Effector memory CD8-positive, alpha-beta T cell (primary cell): ENCODE measurements at places on chromosomes 11 and 22.

DNA sequence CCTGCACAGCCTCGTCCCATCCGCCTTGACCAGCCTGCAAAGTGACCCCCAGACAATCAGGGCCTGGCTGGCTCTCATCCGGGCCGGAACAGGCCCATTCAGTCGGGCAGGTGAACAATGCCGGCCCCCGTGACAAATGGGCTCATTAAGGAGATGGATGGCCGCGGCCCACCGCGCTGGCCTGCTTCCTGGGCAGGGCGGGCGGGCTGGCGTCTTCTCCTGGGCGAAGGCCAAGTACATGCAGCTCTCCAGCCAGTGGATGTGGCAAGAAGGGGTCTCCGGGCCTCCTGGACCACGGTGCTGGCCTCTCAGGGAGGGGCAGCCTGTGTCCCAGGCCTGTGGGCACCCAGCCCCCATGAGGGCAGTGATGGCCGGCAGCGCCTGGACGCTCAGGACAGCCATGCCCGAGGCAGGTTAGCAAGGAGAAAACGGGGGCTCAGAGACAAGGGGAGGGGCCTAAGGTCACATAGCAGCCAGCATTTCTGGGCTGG lies 1022.8 kb downstream of the BRD1 start:
- no peak overlapping the region for H3K4me3 ChIP-seq
- no peak overlapping the region for H3K27ac ChIP-seq
- H3K27me3 ChIP-seq: peaks cover 14% of the 10 kb centered on the region
- H3K4me1 ChIP-seq: no peaks in the 10 kb centered on the region

GRCh38 chr11:14079797-14080196 lies 117.3 kb downstream of the SPON1 start:
- no peak for DNase-seq
- H3K27ac ChIP-seq: no peak overlapping the region
- H3K27me3 ChIP-seq: peaks cover 15% of the 10 kb centered on the region
- H3K4me1 ChIP-seq: peaks cover 9% of the 10 kb centered on the region
- no peak overlapping the region for H3K4me3 ChIP-seq
- H3K36me3 ChIP-seq: peaks cover 15% of the 10 kb centered on the region

DNA sequence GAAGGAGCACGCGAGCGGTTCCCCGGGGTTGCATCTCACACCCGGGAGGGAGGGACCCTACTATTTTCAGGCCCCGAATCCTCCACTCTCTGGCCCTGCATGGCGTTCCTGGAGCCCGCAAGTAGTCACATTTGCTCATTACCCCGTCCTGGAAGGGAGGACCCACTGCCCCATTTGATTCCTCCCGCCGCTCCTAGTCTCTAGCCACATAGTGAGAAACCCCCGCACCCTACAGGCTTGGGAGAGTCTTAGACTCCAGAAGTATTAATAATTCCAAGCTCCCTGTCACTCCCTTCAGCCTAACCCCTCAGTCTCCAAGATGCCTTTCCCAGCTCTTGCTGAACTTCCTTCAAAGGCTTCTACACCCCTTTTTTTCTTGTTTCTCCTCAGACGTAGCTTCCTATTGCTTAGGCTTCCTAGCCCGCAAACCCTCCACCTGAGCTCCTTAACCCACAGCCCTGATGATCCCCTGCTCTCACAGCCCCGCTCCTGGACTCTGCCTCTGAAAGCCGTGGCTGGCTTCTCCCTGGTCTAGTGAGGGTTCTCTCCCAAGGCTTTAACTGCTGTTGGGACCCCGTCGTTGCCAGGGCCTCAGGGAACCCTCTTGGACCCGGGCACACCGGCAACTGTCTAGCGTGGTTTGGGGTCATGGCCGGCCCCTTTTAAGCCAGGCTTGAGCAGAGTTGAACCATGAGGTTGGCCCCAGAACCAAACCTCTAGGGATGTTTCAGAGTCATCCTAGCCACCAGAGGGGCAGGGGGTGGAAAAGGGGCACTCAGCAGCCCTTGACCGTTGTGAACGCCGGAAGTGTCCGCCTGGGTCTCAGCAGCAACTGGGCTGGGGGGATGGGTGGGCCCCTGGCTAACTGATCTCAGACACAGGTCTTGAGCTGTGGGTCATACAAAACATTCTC lies 862 bp downstream of the GGA1 start:
- peak overlapping the region; percentile 90 for H3K4me3 ChIP-seq
- peak overlapping the region; percentile 96 for H3K27ac ChIP-seq
- H3K27me3 ChIP-seq: no peaks in the 10 kb centered on the region
- peaks cover 28% of the 10 kb centered on the region for H3K36me3 ChIP-seq

DNA sequence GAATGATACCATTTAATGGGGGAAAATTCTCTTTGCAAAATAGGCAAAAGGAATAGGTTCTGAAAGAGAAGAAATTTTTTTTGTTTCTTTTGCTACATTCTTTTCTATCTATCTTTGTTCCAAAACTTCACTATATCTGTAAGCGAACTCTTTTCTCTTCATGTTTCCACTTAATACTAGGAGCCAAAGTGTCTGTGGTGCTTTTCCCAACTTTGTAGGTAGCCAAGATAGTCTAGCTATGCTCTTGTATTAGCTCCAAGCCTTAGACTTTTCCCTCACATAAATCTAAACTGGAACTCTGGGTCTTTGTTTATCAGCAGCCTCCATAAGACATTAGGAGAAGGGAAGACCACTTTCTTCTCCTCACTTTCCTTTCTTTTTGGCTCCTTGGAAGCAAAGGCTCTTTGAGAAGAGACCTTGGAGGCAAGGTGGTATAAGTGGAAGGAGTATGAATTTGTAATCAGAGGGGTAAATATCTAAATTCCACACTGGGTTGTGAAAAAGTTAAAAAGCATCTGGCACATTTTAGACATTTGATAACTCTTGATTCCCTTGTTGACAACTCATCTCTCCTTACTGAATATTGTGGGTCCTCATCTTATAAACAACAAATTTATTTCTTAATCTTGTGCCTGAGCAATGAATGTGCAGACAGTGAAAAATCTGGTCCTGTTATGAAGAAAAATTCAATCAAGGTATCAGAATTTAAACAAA lies 130.0 kb downstream of the EHF start:
- peaks cover 41% of the 10 kb centered on the region for H3K27me3 ChIP-seq
- no peaks in the 10 kb centered on the region for H3K4me1 ChIP-seq
- H3K4me3 ChIP-seq: no peak overlapping the region
- no peak for DNase-seq

DNA sequence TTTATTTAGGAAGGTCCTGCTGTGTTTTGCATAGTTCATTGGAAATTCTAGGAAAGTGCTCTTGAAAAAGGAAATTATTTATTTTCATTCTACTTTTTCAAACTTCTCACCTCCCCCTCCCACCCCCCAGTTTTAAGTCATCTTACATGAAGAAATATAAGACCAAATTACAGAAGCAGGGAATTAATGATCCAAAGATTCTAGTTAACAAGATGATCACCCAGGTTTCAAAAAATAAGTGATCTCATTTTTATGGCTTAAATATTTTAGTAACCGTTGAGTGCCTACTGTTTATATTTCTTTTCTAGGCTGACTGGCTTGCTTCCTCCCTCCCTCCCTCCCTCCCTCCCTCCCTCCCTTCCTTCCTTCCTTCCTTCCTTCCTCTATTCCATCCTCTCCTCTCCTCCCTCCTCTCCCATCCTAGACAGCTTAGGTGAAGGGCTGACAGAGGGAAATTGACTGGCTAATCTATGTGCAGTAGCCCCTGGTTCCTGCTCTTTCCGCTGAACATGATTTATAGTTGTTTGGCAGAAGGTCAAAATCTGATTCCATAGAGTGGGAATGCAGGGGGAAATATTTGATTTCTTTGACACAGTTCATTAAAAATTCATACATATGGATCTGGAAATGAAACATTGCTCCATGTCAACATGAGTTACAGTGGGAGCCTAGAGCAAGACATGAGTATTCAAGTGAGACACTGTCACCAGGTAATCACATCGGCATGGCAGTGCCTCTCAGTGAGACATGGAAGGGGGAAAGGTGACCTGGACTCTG lies 123.4 kb downstream of the COMMD9 start:
- no peaks in the 10 kb centered on the region for H3K4me1 ChIP-seq
- H3K27me3 ChIP-seq: peaks cover 6% of the 10 kb centered on the region
- H3K27ac ChIP-seq: no peak overlapping the region
- no peaks in the 10 kb centered on the region for H3K36me3 ChIP-seq

DNA sequence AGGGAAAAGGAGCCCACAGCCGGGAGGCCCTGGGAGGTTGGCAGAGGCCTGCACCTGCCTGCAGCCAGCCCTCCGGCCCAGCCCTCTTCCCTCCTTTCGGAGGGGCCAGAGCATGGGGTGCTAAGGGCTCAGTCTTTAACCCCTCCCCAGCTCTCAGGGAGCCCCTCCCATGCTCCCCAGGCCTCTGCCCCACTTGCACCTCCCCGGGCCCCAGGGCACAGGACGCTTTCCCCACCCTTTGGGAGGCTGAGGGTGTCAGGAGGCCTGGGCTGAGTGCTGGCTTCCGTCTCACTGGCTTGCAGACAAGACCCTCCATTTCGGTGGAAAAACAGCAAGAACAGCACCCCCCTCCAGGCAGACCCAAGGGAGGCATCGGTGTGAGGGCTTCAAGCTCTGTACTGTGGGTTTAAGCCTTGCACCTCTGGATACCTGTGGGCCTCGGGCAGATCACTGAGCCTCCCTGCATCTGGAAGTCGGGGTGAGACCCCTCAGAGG lies 7.3 kb downstream of the ASCL2 start:
- H3K4me3 ChIP-seq: no peak overlapping the region
- H3K4me1 ChIP-seq: peaks cover 29% of the 10 kb centered on the region
- H3K27ac ChIP-seq: peak overlapping the region; percentile 26
- peaks cover 7% of the 10 kb centered on the region for H3K36me3 ChIP-seq

DNA sequence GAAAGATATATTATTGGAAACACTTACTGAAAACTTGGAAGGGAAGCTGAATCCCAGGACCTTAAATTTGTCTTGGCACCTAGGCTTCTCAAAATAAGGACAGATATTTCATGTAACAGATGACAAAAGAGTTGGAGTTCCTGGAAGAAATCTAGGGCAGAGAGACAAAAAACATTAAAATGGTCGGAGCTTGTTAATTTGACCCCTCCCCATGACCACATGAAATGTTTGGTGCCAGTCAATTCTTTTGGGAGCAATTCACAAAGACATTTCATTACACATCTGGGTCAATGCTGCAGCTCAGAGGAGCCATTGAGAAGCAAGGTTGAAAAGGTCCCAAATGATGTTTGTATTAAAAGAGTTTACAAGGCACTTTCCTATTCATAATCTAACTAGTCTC lies 162.0 kb upstream of the GUCY1A2 start:
- H3K27me3 ChIP-seq: no peaks in the 10 kb centered on the region
- H3K4me3 ChIP-seq: no peak overlapping the region
- H3K36me3 ChIP-seq: no peaks in the 10 kb centered on the region
- no peak overlapping the region for H3K27ac ChIP-seq
- H3K4me1 ChIP-seq: no peaks in the 10 kb centered on the region

DNA sequence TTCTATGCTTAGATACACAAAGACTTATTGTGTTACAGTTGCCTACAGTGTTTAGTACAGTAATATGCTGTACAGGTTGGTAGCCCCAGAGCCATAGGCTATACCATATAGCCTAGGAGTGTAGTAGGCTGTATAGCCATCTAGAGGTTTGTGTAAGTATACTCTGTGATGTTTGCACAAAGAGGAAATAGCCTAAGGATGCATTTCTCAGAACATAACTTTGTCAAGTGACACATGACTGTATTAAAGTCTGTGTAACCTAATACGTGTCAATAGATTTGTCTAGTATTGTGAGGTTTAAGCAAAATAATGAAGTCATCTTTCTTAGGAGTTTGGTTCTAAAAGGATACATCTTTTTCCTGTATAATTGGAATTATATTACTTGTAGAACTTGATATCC lies 5.5 kb downstream of the ZC3H12C start:
- H3K36me3 ChIP-seq: no peaks in the 10 kb centered on the region
- no peak for DNase-seq
- H3K4me1 ChIP-seq: peaks cover 2% of the 10 kb centered on the region
- peaks cover 32% of the 10 kb centered on the region for H3K27me3 ChIP-seq
- no peak overlapping the region for H3K4me3 ChIP-seq
- no peak overlapping the region for H3K27ac ChIP-seq

DNA sequence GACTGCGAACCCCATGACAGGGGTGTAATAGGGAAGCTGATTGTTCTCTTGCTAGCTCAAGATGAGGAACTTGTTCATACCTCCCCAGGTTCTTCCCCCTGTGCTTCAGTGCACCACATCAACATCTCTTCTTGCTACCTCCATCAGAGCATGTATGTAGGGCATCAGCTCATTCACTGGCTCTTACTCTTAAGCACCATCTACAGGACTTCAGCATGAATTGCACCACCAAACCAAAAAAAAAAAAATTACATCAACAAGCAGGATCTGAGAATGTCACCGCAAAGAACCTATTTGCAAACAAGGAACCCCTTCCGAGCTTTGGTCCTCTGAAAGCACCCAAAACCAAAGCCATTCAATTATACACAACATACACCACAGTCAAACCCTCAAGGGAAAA lies 2226.5 kb upstream of the RAG2 start:
- no peaks in the 10 kb centered on the region for H3K36me3 ChIP-seq
- no peak overlapping the region for H3K4me3 ChIP-seq
- no peak for DNase-seq
- no peaks in the 10 kb centered on the region for H3K4me1 ChIP-seq
- no peaks in the 10 kb centered on the region for H3K27me3 ChIP-seq

GRCh38 chr11:1921574-1922141 lies 2.2 kb downstream of the TNNT3 start:
- no peak overlapping the region for H3K27ac ChIP-seq
- peaks cover 13% of the 10 kb centered on the region for H3K27me3 ChIP-seq
- no peak overlapping the region for H3K4me3 ChIP-seq
- H3K4me1 ChIP-seq: peaks cover 10% of the 10 kb centered on the region
- DNase-seq: no peak
- peaks cover 6% of the 10 kb centered on the region for H3K36me3 ChIP-seq

- peaks cover 10% of the 10 kb centered on the region for H3K4me1 ChIP-seq
- H3K27me3 ChIP-seq: peaks cover 65% of the 10 kb centered on the region
- peak overlapping the region; percentile 80 for H3K27ac ChIP-seq
- DNase-seq: peak; percentile 61
Measured at GRCh38 chr11:64449381-64450167, 90.6 kb downstream of the RPS6KA4 start.

- H3K4me3 ChIP-seq: no peak overlapping the region
- H3K27ac ChIP-seq: no peak overlapping the region
- no peak for DNase-seq
- peaks cover 11% of the 10 kb centered on the region for H3K4me1 ChIP-seq
- H3K36me3 ChIP-seq: peaks cover 11% of the 10 kb centered on the region
Measured at GRCh38 chr22:17633217-17633997, 4.9 kb upstream of the ATP6V1E1 start.

DNA sequence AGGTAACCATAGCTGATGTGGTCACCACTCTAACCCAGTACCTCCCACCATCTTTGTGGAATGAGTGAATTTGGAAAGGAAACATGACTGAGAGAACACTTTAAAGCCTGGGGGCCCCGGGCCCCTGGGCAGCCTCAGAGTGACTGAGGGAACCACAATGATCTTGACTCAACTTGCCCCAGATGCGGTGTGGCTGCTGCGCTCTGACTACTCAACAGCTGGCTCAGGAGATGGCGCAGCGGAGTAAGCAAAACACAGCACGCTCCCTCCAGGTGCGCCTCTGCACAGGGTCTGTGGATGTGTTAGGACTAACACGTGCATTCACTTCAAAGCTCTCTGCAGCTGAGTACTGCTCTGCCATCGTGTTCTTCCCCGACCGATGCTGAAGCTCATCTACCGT lies 5.9 kb downstream of the RNF215 start:
- H3K27ac ChIP-seq: no peak overlapping the region
- DNase-seq: no peak
- H3K27me3 ChIP-seq: no peaks in the 10 kb centered on the region
- no peak overlapping the region for H3K4me3 ChIP-seq
- no peaks in the 10 kb centered on the region for H3K36me3 ChIP-seq

- no peak overlapping the region for H3K4me3 ChIP-seq
- DNase-seq: no peak
- peaks cover 36% of the 10 kb centered on the region for H3K27me3 ChIP-seq
Measured at GRCh38 chr11:35845860-35846259, 98.0 kb upstream of the LDLRAD3 start.

- H3K4me1 ChIP-seq: peaks cover 29% of the 10 kb centered on the region
- H3K36me3 ChIP-seq: peaks cover 13% of the 10 kb centered on the region
- no peak for DNase-seq
- no peak overlapping the region for H3K4me3 ChIP-seq
Measured at GRCh38 chr11:46342239-46342638, 5.0 kb upstream of the DGKZ start.
